ENCODE measurements at places on chromosomes 16 and 17. TPM values are rescaled to one million over a fixed set of nuclear protein-coding genes. Genes with fewer than 3 reads are reported as not detected.
A peak's percentile ranks its signal among the peaks of the same experiment; 100 is the strongest.

The CACNG5 gene
- not detected for total RNA-seq

The RHBDL1 gene
- total RNA-seq: 5.9 TPM

- H3K4me3 ChIP-seq: no peak overlapping the region
- no peak overlapping the region for H3K27ac ChIP-seq
- H3K36me3 ChIP-seq: peaks cover 17% of the 10 kb centered on the region
- peaks cover 54% of the 10 kb centered on the region for H3K4me1 ChIP-seq
These were observed 1.3 kb upstream of the PER1 start for GRCh38 chr17:8153525-8153956.

DNA sequence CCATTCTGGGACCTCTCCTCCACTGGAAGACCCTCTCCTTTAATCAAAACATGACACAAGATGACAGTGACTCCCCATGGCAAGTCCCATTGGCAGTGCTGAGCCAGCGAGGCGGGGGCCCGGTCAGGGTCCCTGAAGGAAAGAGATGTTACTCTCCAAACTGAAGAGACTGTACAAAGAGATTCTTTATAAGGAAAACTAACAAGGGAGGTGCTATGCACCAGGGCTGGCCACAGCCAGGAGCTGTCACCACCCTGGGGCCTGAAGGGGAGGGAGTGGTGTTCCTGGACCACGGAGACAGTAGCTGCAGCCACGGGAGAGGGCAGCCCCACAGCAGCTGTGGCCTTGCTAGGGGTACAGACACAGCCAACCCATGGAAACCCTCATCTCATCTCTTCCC lies 123.1 kb downstream of the XYLT1 start:
- no peak for DNase-seq
- H3K27me3 ChIP-seq: no peaks in the 10 kb centered on the region
- peaks cover 41% of the 10 kb centered on the region for H3K4me1 ChIP-seq
- peak overlapping the region; percentile 95 for H3K27ac ChIP-seq
- H3K36me3 ChIP-seq: no peaks in the 10 kb centered on the region
- H3K4me3 ChIP-seq: peak overlapping the region; percentile 75
